Midbrain (tissue), 1 donor: ENCODE measurements at places on chromosomes 16 and 17.

DNA sequence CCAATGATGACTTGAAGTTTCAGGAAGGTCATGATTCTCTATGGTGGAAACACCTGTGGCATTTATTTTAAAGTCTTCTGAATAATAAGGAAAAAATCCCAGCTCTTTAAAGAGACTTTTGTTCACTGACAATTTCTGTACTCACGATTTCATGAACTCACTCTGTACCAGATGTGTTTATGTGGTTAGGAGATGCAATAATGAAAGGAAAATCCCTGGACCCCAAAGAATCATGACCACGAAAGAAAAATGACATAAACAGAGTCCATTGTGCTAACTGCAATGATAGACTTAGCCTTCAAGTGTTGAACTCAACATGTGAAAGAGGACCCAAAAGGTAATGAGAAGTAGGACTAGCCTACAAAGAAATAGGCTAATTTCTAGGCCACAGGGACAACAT lies 947.5 kb downstream of the CDH11 start:
- no peak for DNase-seq

DNA sequence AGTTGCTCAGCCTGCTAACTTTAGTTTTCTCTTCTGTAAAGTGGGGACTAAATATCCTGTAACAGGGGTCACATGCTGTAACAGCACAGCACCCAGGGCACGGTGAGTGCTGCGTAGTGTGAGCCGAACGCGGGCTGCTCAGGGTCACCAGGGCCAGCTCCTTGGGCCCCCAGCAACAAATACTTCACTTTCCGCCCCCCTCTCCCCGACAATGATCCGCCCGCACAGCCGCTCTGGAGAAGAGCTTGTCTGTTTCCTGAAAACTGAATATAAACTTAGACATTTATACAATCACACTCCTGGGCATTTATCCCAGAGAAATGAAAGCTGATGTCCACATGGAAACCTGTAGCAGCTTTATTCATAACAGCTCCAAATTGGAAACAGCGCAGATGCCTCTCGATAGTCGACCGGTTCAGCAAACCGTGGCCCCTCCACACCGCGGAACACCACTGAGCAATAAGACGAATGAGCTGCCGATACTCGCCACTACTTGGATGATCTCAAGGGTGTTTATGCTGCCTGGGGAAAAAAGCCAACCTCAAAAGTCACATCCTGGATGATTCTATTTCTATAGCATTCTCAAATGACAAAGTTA lies 267.2 kb downstream of the PARN start:
- no peak for DNase-seq

- DNase-seq, result no peak
These were observed 39.6 kb downstream of the CYLD start for GRCh38 chr16:50781518-50781917.

- DNase-seq, result peak; percentile 0
These were observed 13.9 kb downstream of the HAGH start for GRCh38 chr16:1812732-1813163.
